ENCODE measurements at places on chromosomes 16 and 17.

GRCh38 chr16:25027281-25027680 lies 12.1 kb upstream of the ARHGAP17 start:
- no peak for DNase-seq

GRCh38 chr16:87437327-87437726 lies 45.2 kb downstream of the MAP1LC3B start:
- no peak for DNase-seq

DNA sequence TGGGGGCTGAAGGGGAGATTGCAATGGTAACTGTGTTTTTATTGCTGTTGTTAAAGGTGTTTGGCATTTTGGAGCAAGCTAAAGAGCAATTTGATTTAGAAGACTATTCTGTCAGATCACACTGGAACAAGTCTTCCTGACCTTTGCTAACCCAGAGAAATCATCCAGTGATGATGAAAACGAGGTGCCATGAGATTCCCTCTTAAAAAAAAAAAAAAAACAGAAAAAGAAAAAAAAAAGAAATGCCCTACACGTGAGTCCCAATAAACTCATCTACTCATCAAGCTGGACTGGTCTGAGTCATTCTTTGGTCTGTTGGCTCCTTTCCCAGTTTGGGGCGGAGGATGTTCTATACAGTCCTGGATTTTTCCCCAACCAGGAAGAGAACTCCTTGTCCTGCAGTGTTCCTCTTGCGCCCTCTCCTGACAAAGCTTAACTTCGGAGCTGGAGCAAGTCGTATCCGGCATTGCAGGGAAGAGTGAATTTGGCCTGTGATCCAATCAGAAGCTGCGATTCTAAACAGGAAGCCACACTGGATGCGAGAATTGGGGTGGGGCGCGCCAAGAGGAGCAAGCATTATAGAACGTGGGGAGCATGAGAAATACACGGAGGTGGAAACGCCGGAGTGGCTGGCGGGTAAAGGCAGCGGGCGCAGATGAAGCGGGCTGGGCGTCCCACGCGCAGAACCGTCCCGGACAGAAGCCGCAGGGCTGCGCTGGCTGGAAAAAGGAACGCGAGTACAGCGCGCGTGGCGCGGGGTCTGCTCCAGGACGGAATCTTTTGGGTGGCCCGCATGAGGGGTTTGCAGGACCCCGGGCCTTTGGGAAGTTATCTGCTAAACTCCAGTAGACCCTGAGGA lies 22.4 kb upstream of the CRYM start:
- peak; percentile 90 for DNase-seq

GRCh38 chr17:7972131-7972785 lies 30.2 kb upstream of the GUCY2D start:
- DNase-seq, result no peak

DNA sequence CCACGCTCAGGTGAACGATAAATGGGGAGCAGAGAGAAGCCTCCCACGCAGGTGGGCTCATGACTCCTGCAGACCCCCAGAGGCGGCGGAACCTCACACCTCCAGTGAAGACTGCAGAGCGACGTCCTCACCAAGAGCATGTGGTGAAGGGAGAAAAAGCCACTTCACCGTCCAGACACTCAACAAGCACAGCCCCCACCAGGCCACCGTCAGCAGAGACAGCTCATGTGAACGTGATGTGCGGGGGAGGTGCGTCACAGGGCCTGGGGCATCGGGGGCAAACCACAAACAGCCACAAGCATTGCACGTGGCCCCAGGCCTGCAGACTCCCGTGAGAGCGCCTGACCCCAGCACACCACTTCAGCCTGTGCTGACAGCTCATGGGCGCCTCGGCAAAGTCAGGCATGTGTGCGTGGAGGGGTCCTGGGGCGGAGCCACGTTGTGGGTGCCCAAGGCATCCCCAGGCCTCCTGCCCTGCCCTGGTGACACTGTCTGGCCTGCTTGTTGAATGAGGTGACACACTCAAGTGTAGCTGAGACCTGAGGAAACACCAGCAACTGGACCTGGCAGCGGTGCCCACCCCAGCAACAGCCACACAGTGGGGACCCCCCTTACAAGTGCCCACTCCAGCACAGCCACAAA lies 19.0 kb downstream of the LMF1 start:
- peak; percentile 66 for DNase-seq

DNA sequence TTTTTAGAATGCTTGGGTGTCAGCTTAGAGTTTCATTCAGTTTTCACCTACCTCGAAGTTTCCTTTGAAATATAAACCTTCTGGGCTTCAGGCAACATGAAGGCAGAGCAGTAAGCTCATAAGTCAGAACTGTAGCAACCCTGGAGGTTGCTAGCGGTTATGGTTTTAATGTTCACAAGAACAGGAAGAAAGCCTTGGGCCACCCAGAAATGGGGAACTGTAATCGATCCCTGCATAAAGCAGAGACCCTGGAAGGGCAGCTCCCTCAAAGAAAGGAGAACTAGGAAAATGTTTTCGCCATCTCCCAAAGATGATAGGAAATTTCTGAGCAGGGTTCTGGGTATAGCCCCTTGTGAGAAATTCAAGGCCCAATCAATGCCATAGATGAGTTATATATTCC lies 47.8 kb upstream of the RASL10B start:
- DNase-seq, result no peak

GRCh38 chr17:69480245-69480644 lies 65.7 kb downstream of the MAP2K6 start:
- no peak for DNase-seq

DNA sequence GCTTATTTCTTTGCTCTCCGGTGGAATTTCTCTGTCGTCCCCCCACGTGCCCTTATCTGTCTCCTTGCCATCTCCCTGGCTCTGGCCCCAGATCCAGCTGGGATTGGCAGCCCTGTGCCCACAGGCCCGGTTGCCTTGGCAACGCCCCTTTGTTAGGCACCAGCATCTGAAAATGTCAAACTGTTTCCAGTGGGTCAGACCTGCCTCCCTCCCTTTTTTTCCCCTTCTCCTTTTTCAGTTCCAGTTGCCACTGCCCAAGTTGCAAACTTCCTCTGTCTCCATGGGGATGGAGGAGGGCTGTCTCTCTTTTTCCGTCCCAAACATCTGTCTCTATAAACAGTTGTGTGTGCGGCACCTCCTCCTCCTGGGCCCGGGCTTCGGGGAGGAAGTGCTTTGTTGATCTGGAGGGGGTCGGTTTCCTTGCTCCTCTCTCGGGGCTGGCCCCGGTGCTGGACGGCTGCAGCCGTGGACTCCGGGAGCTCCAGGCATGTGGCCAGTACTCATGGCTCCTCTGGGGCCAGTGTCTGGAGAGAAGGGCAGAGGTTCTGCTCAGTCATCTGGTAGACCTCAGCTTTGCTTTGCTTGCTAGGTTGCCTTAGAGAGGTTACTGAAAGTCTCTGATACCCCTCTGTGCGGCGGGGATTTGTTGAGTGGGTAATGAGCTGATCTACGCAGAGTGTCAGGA lies 35.3 kb downstream of the SOCS3 start:
- DNase-seq, result no peak

DNA sequence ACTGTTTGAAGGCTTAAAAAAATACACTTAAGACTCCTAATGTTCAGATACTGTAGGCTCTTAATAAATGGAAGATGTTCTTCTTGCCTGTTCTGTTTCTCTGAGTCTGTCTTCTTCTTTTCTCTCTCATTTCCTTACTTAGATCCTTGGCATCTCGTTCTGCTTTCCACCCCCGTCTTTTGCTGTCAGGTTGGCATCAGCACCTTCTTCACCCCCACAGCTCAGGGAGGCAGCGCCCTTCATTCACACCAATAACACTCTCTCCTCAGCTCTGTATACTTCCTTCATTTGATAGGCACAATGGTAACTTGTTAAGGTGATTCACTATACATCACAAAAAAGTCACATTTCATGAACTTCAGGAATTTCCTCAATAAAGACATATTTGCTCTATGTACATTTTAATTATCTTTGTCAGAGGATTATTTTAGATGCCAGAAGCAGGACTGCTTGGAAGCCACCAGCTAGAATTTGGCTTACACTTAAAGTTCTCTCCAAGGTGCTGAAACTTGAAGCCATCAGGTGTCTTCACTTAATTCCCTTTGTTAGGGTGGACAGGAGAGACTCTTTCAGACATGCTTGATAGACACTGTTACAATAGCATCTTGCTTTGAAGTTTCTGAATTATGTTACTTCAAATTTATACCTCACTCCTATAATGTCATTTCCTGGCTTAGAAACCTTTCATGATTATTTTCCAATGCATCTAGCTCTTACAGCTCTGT lies 670.1 kb upstream of the C16orf82 start:
- DNase-seq, result no peak

GRCh38 chr17:17736205-17737183 lies 55.2 kb downstream of the RAI1 start:
- no peak for DNase-seq

- DNase-seq, result no peak
These were observed 341.0 kb downstream of the SEC14L1 start for GRCh38 chr17:77481476-77482374.

DNA sequence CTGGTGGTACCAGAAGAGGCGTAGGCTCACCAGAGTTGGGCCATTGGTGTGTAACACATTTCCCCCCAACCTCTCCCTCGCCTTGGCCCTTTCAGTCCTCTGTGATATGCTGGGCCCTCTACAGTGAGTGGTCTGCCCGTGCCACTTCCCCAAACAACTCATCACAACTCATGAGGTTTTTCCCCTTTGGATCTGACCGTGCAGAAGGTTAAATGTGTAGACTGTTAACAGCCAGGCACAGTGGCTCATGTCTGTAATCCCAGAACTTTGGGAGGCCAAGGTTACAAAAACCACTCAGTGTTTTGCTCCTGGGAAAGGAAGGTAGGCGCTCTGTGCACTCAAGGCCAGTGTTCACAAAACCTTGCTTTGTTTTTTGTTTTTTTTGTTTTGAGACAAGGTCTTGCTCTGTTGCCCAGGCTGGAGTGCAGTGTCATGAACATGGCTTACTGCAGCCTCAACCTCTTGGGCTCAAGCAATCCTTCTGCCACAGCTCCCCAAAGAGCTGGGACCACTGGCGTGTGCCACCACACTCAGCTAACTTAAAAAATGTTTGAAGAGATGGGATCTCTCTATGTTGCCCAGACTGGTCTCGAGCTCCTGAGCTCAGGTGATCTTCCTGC lies 11.3 kb upstream of the CYB5B start:
- no peak for DNase-seq

- no peak for DNase-seq
These were observed 49.7 kb downstream of the ERN1 start for GRCh38 chr17:64080174-64080618.

GRCh38 chr16:49884033-49885015 lies 28.4 kb upstream of the ZNF423 start:
- DNase-seq, result no peak

- no peak for DNase-seq
These were observed 116.0 kb upstream of the SOX9 start for GRCh38 chr17:72004611-72005331.

- no peak for DNase-seq
These were observed 125.3 kb upstream of the SALL1 start for GRCh38 chr16:51276336-51276735.

DNA sequence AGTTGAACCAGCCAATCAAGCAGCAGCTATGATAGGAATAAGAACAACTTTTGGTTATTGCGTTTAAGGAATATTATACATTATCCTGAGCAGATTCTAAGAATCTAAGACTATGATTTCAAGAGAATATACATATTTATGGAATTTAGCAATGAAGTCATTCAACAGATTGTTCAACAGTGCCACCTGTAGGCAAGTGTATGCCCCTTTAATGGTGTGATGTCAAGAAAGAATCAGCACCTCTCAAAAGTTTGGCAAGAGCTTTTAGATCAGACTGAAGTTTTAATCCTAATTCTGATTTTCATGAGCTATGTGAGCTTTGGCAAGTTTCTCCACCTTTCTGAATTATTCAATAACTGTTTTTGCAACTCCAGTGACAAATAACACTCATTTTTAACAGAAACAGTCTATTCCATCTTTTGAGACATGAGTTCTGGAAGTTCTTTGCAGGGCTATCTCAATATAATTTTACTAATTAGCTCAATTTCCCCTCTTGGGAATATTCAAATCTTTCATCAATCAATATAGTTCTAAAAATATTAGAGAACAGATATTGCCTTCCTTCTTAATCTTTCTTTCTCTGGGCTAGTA lies 474.3 kb upstream of the TOM1L1 start:
- DNase-seq, result no peak

GRCh38 chr17:4301066-4301465 lies 37.3 kb upstream of the ANKFY1 start:
- no peak for DNase-seq

GRCh38 chr16:4601036-4601863 lies 13.4 kb downstream of the UBALD1 start:
- no peak for DNase-seq

DNA sequence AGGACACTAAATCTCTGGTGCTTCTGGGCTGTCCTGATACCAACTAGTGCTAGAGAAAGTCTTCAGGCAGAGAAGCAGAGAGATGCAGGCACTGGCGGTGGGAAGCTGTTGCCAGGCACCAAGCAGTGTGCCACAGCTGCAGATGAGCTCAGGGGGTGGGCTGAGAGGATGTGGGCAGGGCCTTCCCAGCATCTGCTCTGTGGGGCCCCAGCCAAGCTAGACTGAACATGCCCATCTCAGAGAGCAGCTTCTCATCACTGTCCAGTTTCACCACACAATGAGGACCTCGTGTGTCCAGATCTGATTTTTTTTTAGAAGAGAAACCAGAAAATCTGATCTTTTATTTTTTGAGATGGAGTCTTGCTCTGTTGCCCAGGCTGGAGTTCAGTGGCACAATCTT lies 17.1 kb downstream of the PSKH1 start:
- peak; percentile 43 for DNase-seq

DNA sequence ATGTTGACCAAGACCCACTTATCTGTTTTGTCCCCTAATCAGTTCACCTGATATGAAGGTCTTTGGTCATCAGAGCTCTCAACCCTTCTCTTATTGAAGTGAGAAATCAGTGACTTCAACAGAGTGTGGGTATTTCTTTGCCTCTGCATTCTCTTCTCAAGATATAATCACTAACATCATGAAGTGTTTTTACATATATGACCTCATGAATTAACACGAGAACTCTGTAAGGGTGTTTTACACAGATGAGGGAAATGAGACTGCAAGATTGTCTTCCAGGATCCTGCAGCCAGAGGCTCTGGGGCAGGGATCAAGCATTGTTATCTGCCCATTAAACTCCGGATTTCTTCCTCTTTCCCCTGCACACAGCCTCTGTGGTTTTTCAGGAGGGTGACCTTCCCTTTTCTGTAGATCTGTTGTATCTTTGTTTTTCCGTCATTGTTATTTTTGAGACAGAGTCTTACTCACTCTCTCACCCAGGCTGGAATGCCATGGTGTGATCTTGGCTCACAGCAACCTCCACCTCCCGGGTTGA lies 22.7 kb downstream of the LCMT1 start:
- no peak for DNase-seq

DNA sequence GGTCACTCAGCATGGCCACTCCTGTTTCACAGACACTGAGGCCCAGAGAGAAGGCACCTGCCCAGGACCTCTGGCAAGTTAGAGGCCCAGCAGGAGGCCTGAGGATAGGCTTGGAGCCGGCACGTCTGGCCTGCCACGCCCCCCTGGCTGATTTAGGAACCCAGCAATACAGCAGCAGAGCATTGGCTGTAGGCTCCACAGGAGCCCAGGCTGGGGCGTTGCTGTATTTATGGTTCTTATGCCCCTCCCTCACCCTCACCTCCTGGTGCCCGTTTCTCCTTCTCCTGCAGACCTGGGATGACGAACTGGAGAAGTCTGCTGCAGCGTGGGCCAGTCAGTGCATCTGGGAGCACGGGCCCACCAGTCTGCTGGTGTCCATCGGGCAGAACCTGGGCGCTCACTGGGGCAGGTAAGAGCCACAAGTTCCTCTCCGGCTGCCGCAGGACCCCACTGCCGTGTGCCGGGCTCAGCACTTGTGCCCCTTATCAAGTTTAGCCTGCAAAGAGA lies 25.8 kb downstream of the CRISPLD2 start:
- DNase-seq, result no peak

- DNase-seq, result peak; percentile 52
These were observed 685 bp upstream of the PSMD3 start for GRCh38 chr17:39979893-39980350.

All from HTR-8/SVneo (cell line).